ENCODE measurements at places on chromosomes 4 and X. TPM values are rescaled to one million over a fixed set of nuclear protein-coding genes. Genes with fewer than 3 reads are reported as not detected.
A peak's percentile ranks its signal among the peaks of the same experiment; 100 is the strongest.

DNA sequence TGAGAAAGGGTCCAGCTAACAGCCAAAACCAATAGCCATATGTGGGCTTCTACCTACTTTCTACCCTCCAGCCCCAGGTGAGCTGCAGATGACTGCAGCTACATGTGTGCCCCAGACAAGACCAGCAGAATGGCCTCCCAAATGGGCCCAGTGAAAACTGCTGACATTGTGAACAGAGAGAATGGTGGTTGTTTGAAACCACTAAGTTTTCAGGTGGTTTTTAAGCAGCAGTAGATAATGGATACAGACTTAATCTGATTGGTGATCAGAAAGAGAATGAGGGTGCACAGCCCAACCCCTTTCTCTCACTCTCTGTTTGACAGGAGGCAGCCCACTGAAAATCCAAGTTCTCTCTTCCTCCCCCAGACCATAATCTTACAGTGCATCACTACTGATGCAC lies 42.5 kb upstream of the BBS12 start:
- H3K27ac ChIP-seq: no peak overlapping the region
- DNase-seq: no peak
- H3K27me3 ChIP-seq: no peaks in the 10 kb centered on the region
- H3K36me3 ChIP-seq: no peaks in the 10 kb centered on the region

DNA sequence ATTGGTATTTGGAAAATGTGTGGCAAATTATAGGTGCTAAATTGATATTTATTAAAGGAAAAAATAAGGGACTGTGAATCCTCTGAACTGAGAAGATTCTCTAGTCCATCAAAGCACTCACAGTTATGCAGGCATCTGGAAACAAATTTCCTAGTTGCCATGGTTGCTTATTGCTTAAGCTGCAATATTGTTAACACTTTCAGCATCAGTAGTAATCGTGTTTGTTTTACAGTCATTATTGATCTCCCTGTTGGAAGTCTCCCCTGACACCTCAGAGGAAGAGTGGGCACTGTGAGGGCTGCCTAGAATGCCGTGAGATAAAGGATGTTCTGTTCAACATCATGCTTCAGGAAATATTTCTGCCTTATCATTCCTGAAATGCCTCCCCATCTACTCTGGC lies 2004.3 kb upstream of the ADGRL3 start:
- no peaks in the 10 kb centered on the region for H3K36me3 ChIP-seq
- no peaks in the 10 kb centered on the region for H3K4me1 ChIP-seq
- no peak overlapping the region for H3K4me3 ChIP-seq
- DNase-seq: no peak
- no peaks in the 10 kb centered on the region for H3K27me3 ChIP-seq
- no peak overlapping the region for H3K27ac ChIP-seq

DNA sequence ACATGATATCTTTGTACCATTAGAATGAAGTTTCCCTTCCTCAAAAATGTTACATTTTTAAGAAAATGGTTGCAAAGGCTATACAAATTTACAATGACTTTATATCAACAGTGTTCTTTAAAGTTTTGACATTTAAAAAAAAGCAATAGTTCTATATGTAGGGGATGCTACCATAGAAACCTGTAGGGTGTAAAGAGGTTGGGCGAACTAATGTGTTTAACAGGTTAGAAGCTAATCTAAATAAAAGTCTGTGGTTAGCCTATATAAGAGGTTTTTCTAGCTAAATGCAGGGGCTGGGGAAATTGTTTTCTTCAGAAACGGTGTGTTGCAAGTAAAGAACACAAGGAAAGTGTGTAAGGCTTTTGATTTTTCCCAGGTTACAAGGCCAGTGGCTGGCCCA lies 73.3 kb downstream of the GBA3 start:
- H3K4me3 ChIP-seq: no peak overlapping the region
- no peaks in the 10 kb centered on the region for H3K36me3 ChIP-seq
- no peak for DNase-seq
- H3K27ac ChIP-seq: no peak overlapping the region

DNA sequence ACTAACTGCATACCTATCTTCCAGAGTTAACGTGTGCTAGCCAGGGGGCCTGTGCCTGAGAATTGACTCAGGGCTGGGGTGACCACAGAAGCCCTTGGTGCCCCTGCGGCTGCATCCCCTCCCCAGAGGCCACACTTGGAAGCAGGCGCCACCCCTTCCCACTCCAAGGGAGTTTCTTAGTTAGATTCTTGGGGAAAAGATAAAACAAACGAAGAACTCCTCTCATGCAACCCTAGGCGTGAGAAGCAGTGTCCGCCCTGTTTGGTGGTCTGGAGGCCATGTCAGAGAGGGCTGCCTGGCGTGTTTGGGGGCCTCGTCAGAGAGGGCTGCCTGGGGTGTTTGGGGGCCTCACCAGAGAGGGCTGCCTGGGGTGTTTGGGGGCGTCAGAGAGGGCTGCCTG lies 50.3 kb upstream of the HGFAC start:
- peaks cover 58% of the 10 kb centered on the region for H3K4me1 ChIP-seq
- no peaks in the 10 kb centered on the region for H3K27me3 ChIP-seq
- peak overlapping the region; percentile 67 for H3K27ac ChIP-seq

- no peaks in the 10 kb centered on the region for H3K4me1 ChIP-seq
- H3K27me3 ChIP-seq: no peaks in the 10 kb centered on the region
- H3K27ac ChIP-seq: no peak overlapping the region
- no peak overlapping the region for H3K4me3 ChIP-seq
These were observed 193.8 kb downstream of the ADAMTS3 start for GRCh38 chr4:72375073-72375736.

DNA sequence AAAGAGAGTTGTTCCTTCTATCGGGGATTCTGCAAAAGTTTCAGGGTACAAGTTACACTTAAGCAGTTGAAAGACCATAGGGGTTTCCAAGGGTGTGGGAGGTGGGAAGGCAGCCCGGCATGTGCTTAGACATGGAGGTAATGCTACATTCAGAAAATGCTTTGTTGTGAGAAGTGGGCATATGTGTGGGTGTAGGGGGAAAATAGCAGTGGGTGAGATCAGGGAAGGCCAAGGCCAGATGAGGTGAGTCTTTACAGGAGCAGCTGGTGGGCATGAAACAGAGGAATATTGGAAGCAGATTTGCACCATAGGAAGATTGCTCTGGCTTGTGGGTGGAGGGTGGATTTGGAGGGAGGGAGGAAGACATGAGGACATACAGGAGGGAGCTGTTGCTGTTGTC lies 8.3 kb downstream of the CYTL1 start:
- H3K4me1 ChIP-seq: no peaks in the 10 kb centered on the region
- H3K27me3 ChIP-seq: no peaks in the 10 kb centered on the region
- no peak overlapping the region for H3K27ac ChIP-seq
- H3K36me3 ChIP-seq: no peaks in the 10 kb centered on the region

DNA sequence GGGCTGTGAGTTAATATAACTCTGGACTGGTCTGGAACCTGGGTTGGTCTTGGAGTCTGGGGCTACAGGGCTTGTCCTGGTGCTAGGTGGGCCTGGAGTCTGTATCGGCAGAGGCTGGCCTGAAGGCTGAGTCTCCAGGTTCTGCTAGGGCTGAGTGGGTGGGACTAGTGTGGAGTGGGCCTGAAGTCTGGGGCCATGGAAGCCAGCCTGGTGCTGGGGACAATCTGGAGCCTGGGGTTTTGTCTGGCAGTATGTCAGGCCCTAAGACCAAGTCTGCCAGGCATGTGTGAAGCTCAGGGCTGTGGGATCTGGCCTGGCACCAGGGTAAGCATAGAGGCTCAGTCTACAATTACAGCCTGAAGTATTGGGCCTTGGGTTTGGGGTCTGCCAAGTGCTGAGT lies 742.6 kb upstream of the GRIA3 start:
- no peak overlapping the region for H3K4me3 ChIP-seq
- no peak for DNase-seq
- no peaks in the 10 kb centered on the region for H3K4me1 ChIP-seq
- H3K27me3 ChIP-seq: no peaks in the 10 kb centered on the region

The GLOD5 gene
- not detected for total RNA-seq

The ADGRG4 gene
- not detected for total RNA-seq

The SMIM43 gene
- total RNA-seq: 0.26 TPM

The MID2 gene
- total RNA-seq: 11.6 TPM
